ENCODE measurements at places on chromosomes 16 and 17.

DNA sequence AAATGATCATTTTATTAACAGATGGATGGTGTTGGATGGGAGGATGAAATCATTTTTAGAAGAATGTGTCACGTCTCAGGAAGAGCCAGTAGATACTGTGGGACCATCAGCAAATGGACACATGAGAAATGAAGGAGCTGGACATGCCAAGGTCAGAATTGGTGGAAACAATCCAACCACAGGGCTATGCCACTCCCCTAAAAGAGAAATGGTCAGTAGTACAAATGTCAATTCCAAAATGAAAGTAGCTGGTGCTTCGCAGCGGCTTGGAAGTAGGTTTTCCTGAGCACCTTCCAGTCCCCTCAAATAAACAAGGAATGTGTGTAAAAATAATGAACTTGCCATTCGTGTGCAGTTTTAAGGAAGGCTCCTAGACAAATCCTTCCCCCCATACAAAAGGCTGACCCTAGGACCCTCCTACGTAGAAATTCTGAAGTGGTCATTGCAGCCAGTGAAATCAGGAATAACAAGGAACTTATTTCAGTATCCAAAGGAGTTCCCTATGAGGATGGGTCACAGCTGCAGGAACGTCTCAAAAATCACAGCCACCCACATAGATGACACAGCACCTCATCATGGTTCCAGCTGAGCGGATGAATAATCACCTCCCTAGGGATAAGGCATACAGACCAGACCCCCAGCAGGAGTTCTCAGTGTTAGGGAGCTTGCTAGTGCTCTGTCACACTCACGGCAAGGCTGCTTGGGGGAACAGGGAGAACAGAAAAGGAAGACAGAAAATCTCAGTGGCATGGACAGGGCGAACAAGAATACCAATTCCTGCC is 239.2 kb downstream of the HS3ST3A1 start:
- DNase-seq: no peak

DNA sequence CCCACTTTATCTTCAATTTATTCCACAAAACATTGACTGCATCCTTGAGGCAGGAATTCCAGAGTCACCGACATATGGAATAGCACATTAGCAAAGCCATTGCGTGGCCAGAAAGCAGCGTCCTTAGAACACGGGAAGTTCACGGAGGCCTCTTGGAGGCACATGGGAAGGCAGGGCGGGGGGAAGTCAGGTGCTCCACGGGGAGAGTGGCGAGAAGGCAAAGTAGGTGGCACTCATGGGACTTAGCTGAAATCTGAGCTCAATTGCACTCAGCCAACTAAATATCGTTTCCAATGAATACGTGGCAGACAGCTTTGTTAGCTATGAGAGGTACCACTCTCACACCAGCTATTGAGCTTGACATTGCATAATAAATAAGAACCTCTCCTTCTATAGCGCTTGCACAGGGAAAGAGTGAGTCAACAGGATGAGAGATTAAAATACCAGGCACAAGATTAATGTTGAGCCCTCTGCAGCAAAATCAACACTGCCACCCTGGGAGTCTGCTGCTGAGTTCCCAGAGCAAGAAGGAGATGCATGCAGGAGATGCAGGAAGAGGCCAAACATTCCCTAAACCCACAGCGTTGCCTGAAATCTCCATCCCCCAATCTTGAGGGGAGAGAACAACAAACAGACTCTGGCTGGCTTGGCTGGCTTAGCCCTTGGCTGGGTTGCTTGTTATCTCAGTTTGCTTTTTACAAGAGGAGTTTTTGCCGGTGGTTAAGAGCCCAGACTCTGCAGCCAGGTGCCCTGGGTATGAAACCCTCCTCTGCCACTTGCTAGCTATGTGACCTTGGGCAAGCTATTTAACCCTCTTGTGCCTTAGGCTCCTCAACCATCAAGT is 28.8 kb downstream of the ABCC12 start:
- no peak for DNase-seq

- no peak for DNase-seq
These were observed 18.4 kb downstream of the SP2 start for GRCh38 chr17:47914306-47914948.

DNA sequence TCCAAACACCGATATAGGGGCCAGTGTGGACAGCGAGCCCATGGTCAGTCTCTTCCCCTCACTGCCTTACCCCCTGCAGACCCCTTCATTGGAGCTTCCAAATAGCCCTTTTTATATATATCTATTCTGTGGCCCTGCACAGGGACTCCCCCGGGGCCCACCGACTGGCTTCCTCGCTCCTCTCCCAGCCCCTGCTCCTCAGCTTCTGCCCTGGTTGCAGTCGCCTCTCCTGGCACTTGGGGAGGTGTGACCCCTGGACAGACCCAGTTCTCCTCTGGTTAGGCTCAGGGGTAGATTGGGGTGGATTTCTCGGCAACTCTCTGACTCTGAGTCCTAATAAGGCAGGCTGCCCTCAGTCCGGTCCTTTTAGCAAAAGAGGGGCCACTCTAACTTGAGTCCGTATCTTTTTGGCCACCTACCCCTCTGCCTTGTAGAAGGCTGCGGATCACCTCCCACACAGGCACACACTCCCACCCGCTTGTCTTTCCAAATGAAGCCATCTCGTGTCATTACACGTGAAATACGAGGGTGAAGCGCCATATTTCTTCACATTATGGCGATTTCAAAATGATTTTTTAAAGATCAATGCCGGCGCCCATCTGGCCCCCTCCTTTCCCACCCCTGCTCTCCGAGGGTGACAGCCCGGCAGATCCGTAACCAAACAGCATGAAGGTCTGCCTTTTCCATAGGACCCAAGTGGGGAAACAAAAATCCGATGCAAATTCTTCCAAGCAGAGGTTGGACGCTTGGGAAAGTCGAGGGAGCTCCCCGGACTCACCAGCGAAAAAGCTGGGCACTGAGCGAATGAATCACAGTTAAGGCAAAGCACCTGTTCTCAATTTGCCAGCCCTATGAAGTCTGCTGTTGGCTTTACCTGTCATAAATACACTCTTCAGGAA is 1.7 kb upstream of the HOXB9 start:
- no peak for DNase-seq

DNA sequence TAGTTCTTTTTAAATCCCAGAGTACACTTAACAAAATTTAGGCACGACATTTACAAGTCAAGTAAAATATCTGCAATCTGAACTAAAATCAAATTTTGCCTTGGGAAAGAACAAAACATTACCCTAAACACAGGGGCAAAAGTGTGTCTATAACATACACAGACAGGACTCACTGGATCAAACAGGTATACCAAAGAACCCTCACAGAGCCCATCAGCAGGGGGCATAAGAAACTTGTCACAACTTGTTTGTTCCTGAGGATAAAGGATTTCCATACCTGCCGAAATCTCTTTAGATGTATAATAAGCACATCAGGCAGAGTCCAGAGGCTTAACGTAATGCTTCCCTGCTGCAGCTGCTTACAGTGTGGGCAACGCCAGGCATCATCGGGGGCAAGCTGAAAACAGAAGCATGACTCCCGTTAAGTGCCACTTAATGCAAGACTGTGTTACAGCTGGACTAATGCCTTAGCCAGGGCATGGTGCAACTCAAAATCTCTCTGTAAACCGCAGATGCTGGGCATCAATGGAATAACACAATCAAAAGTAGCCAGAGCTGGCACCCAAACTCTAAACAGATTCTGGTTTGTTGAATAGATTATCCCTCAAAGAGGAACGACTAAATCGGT is 67.0 kb downstream of the USP31 start:
- DNase-seq: no peak

DNA sequence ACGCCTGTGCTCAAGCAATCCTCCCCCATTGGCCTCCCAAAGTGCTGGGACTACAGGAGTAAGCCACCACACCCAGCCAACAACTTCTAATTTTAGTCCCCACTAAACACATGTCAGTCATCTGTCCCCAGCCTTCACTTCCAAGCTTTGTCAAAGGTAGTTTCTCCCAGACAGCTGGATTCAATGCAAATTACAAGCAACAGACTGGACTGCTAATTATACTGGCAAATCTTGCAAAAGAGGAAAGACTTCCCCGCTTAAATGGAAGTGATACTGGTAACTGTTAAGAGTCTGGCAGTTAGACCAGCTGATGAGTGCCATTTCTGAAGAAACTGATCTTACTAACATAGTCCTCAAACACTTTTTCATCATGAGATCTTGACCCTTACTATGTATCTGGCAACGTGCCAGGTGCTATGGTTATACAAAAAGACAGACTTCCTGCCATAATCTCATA is 8.2 kb upstream of the GGA2 start:
- DNase-seq: no peak

DNA sequence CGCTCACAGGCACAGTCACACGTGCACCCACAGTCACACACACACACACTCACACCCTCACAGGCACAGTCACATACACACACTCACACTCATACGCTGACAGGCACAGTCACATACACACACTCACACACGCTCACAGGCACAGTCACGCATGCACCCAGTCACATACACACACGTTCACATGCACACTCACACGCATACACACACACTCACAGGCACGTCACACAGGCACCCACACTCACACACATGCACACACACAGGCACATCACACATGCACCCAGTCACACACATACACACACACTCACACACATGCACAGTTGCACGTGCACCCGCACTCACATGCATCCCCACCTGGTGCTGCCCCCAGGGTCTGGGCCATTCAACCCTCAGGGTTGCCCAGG is 46.1 kb upstream of the CBFA2T3 start:
- no peak for DNase-seq

- peak; percentile 48 for DNase-seq
These were observed 15.0 kb downstream of the ZNF213 start for GRCh38 chr16:3149630-3150345.

DNA sequence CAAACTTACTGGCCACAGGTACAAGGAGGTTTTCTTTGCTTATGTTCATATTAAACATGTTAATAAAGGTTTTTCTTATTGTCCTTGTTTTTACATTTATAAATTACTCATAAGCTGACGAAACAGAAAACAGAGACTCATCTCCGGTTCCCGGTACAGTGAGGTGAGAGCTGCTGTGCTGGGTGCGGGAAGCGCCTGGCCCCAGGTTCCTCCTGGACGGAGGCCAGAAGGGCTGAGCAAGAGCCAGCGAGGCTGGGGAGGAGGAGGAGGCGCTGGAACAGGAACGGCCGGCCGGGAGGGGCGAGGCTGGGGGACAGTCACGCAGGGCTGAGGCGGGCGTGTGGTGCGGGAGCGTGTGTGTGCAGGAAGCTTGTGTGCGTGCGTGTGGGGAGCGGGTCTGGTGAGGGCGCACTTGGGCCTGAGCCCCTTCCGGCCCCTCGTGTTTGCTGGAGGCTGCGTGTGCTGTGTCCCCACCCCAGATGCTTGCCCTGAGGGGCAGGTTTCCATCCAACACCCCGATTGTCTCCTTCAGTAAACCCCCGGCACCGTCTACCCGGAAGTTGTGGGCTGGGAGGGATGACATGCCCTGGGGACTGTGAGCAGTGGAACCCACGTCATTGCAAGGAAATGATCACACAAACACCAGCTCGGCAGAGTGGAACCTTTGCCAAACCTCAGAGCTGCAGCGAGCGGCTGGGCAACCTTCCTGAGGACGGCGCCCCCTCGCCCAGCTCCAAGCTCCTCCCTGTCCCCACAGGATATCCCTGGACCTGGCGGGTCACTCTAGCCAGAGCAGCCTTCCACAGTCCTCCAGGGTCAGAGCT is 19.5 kb downstream of the CD7 start:
- peak; percentile 92 for DNase-seq

- DNase-seq: no peak
These were observed 47.7 kb downstream of the SMURF2 start for GRCh38 chr17:64614266-64615027.

- no peak for DNase-seq
These were observed 7.1 kb downstream of the KRT13 start for GRCh38 chr17:41498276-41498675.

- peak; percentile 72 for DNase-seq
These were observed at the start of gene SP6 for GRCh38 chr17:47850692-47851573. TSS of gene SP6 (minus strand) at chr17:47851163. CDS start at chr17:47848429, 2,734 bp downstream.

- no peak for DNase-seq
These were observed 238.8 kb downstream of the ZNF423 start for GRCh38 chr16:49617016-49617629.

DNA sequence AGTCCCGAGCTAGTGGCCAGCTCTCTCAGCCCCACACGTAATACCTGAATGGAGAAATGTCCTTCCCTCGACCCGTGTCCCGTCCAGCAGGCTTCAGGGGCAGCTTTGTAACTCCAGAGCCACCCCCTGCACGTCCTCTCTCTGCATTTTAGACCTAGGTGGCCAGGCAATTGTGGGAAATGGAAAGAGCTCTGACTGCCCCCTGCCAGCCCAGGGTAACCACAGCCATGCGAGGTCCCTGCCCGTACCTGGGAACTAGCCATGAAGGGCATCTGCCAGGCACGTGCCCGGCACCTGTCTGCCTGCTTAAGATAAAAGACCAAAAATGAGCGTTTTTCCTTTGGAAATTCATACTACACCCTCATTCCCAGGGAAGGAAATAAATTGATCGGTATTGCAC is 9.2 kb downstream of the MAPK8IP3 start:
- no peak for DNase-seq

- DNase-seq: no peak
These were observed 17.3 kb downstream of the CA5A start for GRCh38 chr16:87918866-87919680.

DNA sequence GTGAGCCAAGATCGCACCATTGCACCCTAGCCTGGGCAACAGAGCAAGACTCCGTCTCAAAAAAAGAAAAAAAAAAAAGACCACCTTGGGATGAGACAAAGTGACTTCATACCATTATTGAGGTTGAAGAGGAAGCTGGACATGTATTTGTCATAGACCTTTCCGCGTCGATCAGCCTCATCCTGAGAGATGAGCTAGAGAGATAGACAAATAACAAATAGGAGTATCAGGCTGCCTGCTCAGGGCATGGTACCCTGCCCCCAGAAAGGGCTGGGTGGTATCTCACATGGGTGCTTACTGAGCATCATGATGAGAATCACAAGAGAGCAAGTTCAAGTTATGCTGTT is 22.1 kb downstream of the CNTNAP1 start:
- no peak for DNase-seq

GRCh38 chr16:78606545-78606944 is 507.1 kb downstream of the WWOX start:
- DNase-seq: no peak

DNA sequence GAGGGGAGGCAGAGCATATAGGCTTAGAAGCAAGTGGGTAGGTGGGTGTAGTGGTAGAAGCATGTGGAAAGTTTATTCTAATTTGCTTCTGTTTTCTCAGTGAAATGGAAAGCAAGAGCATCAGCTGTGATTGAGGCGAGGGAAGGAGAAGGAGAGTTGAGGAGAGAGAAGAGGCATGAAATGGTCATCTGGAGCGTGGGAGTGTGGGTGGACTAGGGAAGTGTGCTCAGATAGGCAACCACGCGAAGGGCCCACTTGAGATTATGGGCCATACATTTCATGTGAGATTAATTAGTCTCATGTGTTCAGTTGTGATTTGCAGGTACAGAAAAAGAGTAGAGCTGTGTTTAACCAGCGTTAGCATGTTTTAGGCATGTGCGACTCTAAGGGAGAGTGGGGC is 20.8 kb upstream of the CDC6 start:
- no peak for DNase-seq
